Occipital lobe (tissue), 3 donors: ENCODE measurements at places on chromosomes 7 and 10.
A peak's percentile ranks its signal among the peaks of the same experiment; 100 is the strongest.

DNA sequence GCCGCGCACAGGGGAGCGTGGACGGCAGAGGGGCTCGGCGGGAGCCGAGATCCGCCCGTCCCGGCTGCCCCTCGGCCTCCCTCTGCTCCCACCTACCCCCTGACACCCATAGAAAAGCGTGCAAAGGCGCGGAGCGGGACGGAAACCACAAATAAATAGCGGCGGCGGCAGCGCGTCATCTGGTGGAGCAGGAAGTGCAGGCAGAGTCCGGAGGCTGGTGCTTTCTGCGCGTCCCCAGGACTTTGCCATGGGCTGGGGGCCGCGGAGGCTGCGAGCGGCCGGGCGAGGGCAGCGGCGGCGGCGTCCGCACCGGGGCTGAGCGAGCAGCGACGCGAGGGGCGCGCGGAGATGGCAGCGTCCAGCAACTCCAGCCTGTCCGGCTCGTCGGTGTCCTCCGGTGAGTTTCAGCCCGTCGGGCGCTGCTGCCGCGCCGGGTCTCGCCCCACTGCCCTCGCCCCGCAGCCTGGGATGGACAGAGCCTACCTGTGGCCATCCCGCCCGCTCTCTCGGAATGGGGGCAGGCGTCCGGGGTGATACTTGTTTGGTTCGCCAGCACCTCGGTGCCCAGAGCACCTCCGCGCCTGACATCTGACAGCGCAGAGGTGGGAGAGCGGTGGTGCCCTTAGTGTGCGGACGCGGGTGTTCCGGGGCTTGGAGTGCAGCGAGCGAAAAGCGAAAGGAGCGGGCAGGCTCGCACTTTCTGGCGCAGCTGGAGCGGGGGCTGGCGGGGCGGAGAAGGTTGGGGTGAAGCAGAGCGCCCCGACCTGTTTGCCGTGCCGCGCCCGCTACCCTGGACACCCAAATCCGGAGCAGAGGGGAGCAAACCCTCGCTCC lies at the start of gene CHN2:
Gene CHN2, plus strand, starts transcription at position 182 of the 834 bp plus-strand sequence.
- no peak for DNase-seq

GRCh38 chr7:22561321-22561811 lies 61.4 kb upstream of the STEAP1B start:
- DNase-seq, result peak; percentile 31

GRCh38 chr10:17585016-17585415 lies 32.2 kb downstream of the HACD1 start:
- DNase-seq, result no peak

- DNase-seq, result no peak
Observed at GRCh38 chr10:997266-998022, 9.2 kb downstream of the GTPBP4 start.

DNA sequence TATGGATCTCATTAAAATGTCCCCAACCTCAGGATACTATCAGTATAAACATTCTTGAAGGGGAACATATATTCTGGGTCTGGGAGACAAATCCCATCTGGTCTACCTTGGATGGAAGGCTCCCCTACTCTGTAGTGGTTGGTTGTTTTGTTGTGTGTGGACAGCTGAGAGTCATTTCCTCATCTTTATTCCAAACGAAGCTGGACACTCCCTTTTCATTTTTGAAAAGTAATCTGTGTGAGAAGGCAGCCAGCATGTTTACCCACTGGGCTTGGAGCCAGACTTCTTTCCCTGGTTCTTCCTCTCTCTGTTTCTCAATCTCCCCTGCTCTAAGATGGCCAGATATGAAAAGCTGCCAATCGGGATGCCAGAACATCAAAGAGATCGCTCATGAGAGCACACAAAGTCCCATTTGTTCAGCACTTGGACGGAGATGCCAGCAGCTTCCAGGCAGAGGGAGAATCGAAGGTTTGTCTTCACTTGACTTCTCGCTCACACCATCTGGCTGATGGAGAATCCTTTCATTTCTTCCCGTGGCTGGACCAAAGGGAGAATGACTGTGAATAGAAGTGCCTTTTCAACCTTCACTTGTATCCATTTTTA lies 108.1 kb upstream of the AGR3 start:
- DNase-seq, result peak; percentile 51

GRCh38 chr7:18866359-18867036 lies 250.9 kb downstream of the TWIST1 start:
- no peak for DNase-seq
